T-cell (primary cell): ENCODE measurements at places on chromosomes 7 and 10. TPM values are rescaled to one million over a fixed set of nuclear protein-coding genes. Genes with fewer than 3 reads are reported as not detected.

KIAA1217 gene
- not detected for total RNA-seq

GRCh38 chr10:30431435-30431911, 2.5 kb upstream of the MAP3K8 start:
- DNase-seq, result no peak

DNA sequence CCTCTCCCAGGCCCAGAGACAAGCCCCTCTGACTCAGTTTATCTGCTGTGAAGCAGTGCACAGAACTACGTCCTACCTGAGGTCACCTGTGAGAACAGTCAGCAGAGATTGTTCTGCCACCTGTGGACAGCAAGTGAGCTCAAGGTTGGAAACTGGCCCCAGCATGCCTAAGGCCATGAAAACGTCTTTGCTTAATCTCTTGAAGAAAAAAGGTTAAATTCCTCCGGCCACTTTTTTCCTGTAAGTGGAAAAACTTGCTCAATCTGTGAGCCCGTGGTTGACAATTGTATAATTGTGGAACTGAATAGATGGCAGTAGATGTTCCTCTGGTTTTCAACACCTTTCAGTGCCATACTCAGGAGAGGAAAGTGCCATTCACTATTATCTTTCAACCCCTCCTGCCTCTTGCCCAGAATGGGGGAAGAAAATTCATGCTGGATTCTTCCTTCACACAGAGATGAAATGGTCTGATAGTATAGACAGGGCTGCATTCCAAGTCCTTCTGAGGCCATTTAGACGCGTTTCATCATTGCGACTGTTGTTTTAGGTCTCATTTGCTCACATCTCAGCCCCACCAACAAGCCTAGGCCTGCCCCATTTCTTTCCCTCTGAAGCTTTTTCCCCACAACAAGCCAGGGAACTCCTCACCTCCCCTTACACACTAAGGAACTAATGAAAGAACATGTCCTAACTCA, 292.9 kb downstream of the FZD1 start:
- no peak for DNase-seq

MYO3A gene
- not detected for total RNA-seq

DNA sequence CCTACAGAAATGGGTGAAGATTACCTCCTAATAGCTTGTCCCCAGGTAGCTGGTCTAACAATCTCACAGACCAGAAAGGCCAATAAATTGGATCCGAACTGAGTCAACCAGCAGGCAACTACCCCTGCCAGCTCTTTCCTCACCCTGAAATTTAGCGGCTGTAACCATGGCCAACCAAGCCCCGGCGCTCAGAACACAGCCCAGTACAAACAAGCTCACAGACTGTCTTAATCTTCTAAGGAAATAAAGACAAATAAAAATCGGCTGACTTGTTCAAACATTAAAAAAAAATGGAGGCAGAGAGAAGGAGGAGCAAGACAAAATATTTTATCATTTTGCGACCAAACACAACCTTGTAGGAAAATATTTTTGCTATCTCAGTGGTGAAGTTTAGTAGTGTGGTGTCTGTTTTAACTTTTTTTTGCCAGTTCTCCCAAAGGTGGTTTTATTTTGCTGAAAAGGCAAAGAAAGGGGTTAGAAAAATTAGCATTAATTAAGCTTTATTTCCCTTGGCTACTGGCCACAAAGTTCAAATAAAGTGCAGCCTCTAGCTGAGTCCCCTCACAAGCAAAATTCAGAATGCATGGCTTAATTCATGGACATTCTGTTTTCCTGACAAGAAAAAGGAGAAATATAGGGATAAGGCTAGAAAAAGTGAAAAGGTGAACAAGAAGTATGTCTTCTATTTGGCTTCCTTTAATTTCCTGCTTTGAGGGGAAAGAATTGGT, 313.0 kb upstream of the NPVF start:
- DNase-seq, result no peak

DNA sequence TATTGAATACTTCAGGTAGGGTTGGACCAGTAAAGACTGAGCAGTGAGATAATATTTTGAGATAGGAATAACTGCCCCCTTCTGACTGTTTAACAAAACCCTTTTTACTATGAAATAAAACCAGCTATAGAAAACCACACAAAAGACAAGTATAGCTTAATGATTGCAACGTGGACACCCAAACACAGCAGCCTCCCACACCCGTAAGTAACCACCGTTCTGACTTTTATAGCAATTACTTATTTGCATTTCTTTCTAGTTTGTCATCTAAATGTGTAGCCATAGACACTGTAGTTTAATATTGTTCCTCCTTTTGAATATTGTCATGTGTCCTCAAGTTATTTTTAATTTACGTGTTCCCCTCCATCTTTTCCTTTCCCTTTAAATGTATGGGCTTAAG, 42.9 kb upstream of the SYPL1 start:
- DNase-seq, result no peak

DNA sequence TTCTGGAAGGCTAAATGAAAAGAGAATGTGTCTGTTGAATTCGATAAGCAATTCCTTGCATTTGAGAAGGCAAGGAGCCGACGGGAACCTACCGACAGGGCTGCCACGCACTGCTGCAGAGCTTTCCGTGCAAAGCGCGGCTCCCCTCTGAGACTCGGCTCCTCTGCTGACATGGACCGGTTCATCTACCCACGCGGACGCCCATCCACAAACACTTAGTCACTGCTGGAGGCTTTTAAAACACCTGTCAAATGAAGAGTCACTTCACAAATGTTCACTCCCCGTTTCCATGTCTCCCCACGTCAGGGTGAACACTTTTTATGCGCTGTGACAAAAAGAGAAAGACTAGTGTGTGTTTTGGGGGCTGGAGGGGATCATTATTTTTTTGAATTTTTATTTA, 32.0 kb downstream of the AMZ1 start:
- no peak for DNase-seq
